ENCODE measurements at places on chromosomes 11 and 22.

DNA sequence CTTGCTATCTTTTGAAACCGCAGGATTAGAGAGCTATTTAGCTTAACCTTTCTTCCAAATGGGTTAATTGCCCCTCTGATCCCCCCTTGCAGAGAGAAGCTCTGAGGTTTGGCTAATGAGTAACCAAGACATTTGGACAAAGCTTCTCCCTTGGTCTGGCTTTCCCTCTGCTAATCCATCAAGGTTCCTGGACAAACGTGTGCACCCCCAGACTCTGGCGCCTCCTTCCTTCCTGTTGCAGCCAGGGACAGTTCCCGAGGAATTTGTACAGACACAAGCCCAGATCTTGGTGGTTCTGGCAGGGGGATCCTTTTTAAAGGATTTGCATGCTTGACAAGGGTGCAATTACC is 1.6 kb downstream of the KIAA1671 start:
- no peak for DNase-seq

DNA sequence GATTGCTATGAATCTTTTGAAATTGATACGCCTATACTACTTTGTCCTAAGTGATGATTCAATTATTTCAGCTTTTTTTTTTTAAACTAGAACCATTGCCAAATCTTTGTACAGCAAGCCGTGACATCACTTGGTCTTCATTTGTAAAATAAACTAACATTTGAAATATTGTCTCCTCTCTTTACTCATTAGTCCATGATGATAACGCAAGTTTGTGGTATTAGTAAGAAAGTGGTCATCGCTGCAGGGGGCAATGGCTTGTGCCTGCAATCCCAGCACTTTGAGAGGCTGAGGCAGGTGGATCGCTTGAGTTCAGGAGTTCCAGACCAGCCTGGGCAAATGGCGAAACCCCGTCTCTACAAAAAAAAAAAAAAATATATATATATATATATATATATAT is 12.9 kb upstream of the ARHGAP42 start:
- no peak for DNase-seq

DNA sequence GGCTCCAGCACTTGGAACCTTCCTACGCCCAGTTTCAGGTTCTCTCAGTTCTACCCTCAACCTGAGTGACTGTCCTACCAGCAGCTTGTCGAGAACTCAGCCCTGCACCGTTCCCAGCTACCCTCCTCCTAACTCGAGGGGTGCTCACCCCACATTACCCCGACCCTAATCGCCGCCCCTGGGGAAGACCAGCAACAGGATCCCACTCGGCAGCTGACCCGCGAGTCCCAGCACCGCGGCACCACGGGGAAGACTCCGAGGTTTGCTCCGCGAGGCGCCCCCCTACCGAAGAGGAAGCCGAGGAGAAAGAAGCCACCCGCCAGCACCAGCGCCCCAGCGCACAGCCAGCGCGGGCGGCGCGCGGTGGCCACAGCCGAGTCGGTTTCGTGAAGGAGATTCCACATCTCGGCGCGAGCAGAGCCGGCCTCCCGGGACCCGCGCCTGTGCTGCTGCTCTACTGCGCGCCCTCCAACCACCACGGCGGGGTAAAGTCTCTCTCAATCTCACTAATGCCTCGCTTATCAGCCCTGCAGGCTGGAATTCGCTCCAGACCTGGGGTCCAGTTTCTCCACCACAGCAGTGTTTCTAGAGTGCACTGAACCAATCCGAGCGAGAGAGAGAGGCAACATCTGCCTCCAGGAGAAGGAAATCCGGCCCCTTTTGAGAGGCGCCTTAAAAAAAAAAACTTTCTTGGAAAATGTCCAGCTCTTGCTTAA is at the start of gene FOLH1:
FOLH1 (minus strand) TSS at position 597 of the 716 bp plus-strand sequence; CDS start at position 404, 193 bp downstream.
- no peak for DNase-seq

DNA sequence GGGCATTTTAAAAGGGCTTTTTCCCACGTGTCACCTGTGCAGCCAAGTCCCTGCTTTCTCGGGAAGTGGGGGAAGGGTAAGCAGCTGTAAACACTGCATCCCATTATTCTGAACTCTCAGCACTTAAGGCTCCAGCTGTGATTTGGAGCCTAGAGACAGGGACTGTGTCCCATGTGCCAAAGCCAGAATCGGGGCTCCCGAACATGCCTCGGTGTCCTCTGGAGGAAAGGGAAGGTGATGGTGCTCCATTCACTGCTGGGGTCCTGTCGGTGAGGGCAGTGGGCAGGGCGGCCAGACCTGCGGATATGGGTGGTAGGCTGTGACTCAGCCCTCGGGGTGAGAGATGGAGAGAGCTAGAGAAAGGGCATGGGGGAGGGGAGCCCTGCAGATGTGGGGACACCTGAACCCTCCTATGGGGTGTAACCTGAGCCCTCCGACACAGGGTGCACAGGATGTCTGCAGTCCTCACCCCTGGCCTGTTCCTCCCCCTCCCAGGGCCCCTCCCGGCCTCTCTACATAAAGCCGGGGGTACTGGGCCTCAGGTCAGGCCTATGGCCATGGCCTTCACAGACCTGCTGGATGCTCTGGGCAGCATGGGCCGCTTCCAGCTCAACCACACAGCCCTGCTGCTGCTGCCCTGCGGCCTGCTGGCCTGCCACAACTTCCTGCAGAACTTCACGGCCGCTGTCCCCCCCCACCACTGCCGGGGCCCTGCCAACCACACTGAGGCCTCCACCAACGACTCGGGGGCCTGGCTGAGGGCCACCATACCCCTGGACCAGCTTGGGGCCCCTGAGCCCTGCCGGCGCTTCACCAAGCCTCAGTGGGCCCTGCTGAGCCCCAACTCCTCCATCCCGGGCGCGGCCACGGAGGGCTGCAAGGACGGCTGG is 31.8 kb downstream of the CAPN1 start:
- peak; percentile 2 for DNase-seq

DNA sequence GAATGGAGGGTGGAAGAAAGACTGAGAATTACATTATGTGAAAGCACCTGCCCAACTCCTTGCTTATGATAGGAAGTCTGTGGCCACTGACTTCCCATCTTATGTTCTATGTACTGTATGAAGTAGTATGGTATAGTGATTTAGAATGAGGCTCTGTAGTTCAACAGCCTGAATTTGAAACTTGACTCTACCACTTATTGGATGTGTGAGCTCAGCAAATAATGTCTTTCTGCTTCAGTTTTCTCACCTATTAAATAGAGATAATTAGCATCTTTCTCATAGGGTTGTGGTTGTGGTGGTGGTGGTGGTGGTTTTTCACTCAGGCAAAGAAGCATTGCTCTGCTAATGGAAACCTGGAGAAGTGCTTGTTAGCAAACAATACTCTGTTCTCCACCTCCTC is 121.6 kb downstream of the PAX6 start:
- DNase-seq, result no peak

GRCh38 chr22:35381424-35382009 is 621 bp downstream of the HMOX1 start:
- DNase-seq, result no peak

GRCh38 chr22:17137861-17138425 is 16.8 kb upstream of the TMEM121B start:
- no peak for DNase-seq

GRCh38 chr22:44325718-44326490 is 13.2 kb upstream of the SHISAL1 start:
- DNase-seq, result no peak

- no peak for DNase-seq
Observed at GRCh38 chr11:119785131-119785530, 56.1 kb upstream of the NECTIN1 start.

DNA sequence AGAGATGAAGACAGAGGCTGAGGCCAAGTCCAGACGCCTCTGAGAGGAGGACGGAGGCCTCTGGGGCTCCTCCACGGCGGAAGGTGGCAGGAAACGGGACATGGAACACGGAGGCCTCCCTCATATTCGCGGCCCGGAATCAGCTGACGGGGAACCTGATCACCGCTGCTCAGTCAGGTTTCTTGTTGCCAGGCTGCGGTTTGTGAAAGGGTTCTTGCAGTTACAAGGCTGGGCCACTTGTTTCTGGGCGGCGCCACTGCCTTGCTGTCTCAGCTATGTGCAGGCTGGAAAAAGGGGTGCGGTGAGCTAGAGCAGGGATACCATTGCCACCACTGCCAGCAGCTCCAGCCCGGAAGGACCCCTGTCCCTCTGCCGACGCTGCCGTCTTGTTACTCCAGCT is 10.0 kb upstream of the MMP1 start:
- DNase-seq, result no peak

GRCh38 chr11:32821517-32821916 is 8.2 kb upstream of the PRRG4 start:
- no peak for DNase-seq

DNA sequence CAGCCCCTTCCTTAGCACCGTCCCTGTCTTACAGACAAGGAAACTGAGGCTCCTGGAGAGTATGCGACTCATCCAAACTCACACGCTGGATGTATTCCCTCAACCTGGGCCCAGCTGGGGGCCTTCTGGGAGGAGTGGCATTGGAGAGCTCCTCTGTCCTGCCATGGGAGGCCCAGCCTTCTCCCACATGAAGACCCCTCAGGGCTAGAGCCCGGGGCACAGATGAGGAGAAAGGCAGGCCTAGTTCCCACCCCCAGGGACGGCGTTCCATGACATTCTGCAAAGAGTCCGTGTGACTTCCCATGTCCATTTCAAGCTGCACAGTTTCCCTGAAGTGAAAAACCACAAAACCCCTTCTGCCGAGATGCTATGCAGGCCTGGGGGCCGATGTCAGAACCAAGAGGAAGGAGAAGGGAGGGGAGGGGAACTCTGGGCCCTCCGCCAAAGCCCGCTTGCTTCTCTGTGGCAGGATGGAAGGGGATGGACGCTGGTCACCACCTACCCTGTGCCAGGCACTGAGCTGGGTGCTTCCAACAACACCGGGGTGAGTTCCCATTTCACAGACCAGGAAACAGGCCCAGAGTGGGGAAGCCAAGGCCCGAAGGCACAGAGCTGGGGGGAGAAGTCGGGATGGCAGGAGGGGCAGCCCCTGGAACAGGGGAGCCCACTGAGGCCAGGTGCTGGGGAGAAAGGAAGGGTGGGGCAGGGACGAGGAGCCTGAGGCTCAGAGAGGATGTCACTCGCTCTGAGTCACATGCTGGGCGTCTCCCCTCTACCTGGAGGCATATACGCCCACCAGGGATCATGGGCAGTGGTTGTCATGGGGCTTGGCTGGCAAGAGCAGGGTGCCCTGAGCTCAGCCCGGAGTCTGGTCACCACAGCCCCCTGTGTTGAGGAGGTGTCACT is 15.7 kb downstream of the RAC2 start:
- DNase-seq, result peak; percentile 69

DNA sequence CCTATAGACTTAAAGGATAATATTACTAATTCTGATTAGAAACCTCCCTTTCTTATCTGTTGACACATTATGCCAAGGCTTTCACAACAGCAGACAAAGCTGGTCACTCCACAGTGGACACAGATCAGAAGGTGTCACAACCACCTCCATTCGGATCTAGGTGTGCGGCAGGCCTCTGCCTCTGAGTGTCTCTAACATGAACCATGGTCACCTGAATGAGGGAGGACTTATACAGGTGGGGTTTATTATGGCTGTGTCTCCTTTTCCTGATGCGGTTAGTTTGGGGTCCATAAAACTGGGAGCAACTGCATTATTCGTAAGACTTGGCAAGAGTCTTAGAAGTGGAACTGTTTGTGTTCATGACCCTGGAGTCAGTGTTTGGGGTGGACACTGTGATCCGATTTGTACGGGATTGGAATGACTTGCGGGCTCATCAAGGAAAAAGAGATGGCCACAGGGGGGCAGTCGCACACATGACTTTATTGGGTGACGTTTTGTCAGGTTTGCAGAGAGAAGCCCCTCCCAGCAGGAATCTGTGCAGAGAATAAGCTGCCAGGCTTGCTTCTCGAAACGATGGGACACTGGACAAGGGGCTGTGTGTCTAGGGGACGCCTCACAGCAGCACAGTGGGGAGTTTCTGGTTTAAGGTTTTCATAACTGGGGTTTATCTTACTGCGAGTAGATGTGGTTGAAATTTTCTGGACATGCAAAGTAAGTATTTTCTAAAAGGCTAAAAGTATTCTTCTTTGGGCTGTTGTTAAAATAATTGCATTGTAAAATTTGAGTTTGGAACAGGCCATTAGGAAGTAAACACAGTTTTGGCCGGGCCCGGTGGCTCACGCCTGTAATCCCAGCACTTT is 90.6 kb downstream of the GAB4 start:
- DNase-seq, result peak; percentile 32

GRCh38 chr22:23531966-23532705 is 48.0 kb downstream of the IGLL1 start:
- no peak for DNase-seq

DNA sequence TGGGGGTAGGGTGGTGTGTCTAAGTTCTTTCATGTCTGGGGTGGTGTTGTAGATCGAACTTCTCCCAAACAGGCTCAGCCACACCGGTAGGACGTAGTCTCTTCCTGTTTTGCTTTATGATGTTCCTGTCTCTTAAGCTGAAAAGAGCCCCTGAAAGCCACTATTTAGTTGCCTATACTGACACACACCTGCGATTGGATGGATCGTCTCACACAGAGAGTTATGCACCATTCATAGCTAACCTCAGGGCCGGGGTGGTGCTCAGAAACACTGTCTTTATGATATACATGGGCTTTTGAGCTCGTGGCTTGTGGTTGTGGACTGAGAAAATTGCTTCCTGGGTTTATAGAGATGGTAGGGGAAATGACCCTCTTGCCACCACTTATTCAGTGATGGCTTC is 137.6 kb downstream of the TEAD1 start:
- DNase-seq, result no peak

GRCh38 chr22:36726007-36726380 is 22.4 kb upstream of the CACNG2 start:
- DNase-seq, result no peak

GRCh38 chr22:24129263-24129651 is 52.0 kb upstream of the SUSD2 start:
- DNase-seq, result no peak

GRCh38 chr22:23529166-23530103 is 50.7 kb downstream of the IGLL1 start:
- DNase-seq, result no peak

All from CD4-positive, alpha-beta T cell treated with Interleukin-15 for 4 hours (primary cell).